ENCODE measurements at places on chromosomes 12 and 14.

DNA sequence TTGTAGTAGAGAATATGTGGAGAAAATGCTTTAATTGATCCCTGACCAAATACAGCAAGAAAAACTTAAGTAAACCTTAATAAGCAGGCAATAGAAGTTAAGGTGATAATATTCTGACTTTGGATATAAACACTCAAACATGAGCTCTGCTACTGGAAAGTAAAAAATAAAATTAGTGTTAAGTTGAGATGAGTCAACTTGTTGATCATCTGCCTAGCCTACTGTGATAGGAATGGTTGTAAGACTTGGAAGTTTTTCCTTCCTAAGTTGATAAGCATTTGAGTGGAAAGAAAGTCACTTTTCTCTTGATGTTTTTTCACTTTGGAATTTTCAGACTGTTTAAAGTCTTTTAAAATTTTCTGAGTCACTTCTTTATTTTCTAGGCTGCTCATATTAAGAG lies 26.0 kb downstream of the ADIPOR2 start:
- no peak for DNase-seq

- no peak for DNase-seq
Observed at GRCh38 chr14:55973285-55973800, 144.9 kb upstream of the PELI2 start.

GRCh38 chr12:51811203-51812202 lies 37.0 kb downstream of the FIGNL2 start:
- DNase-seq: no peak

GRCh38 chr12:32896432-32897280 lies at the start of gene PKP2:
Gene PKP2, minus strand, starts transcription at chr12:32896777. Its CDS starts 46 bp downstream, at chr12:32896731.
- DNase-seq: peak; percentile 34

GRCh38 chr12:124678421-124678893 lies 111.0 kb upstream of the NCOR2 start:
- DNase-seq: no peak

DNA sequence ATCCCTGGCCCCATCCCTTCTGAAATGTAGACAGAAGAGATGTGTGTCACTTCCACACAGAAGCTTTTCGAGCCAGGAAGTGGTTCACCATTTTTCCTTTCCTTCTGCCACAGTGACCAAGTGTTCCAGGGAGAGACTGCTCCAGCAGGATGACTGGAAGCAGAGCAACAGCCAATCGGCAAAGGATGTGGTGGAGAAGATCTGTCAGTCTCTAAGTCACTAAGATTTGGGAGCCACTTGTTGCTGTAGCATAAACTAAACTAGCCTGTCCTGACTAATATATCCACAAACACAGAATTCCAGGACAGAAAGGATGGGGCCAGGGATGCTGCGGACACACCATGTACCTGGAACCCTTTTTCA lies 42.9 kb downstream of the DUSP6 start:
- DNase-seq: no peak

DNA sequence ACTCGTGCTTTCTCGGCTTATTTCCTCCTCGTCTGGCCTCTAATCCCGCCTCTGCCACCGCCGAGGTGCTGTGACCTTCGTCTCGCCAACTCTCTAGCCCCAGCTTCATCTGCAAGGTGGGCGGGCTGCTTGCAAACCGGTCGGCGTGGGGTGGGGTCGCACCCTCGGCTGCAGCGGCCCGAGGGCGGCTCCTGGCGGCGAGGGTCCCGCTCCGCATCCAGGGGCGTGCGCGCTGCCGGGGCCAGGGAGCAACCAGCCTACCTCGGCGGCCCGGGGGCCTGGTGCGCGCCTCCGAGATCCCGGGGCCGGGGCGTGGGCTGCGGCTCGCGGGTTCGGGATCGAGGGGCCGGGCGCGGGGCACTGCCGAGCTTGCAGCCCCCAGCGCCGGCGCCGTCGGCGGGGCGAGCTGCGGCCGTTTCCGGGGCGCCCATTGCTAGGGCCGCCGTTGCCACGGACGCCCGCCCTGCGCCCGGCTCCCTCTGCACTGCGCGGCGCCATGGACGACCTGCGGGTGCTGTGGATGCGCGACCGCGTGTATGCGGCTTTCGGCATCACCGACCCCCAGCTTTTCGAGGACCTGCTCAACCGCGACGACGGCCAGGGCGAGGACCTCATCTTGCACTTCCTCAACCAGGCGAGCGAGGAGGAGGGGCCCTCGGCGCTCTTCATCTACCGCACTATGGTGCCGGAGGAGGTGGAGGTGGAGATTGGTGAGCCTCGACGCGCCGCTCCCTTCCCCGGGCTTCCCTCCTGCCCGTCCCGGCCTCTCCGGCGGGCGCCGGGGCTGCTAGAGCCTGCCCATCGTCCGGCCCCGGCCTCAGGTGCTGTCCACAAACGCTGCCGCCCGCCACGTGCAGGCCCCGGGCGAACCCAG lies at the start of gene DNAH10:
Gene DNAH10, plus strand, starts transcription at position 461 of the 874 bp plus-strand sequence. Its CDS starts 36 bp downstream, at position 497.
- DNase-seq: peak; percentile 60

GRCh38 chr14:91516663-91517388 lies 6.7 kb upstream of the PPP4R3A start:
- DNase-seq: no peak

DNA sequence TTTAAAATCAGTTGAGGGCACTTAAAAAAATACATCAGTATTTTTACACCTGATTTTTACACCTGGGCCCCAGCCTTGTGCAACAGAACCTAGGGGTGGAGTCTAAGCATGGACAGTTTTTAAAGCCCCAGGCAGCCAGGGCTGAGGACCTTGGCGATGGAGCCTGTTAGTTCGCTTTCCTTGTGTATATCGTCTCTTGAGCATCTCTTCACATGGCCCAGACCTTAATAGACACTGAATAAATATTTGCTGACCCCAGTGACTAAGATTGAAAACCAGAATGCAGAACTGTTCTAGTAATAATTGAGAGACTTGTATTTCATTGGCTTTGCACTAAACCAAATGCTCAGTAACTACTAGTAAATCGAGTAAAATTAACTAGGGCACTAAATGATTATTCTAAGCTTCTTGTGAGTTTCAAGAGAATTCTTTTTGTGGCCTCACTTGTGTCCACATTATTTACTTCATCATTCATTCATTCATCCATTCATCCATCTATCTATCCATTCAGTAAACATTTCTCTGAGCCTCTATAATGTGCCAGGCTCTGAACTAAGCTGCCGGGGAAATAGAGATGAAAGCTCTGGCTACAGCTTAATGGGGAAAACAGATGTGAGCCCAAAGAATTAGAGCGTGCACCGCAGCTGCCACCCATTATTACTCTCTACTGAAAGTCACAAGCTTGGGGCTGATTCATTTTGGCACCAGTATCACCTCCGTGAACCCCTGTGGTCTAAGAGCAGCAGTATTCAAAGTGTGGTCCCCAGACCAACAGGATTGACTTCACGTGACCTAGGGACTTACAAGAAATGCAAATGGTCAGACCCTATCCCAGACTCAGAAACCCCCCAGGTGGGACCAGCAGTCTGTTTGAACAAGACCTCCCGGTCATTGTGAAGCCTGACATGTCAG lies 30.7 kb upstream of the BCL7A start:
- peak; percentile 68 for DNase-seq

- DNase-seq: no peak
Observed at GRCh38 chr12:132380641-132381040, 51.3 kb upstream of the GALNT9 start.

DNA sequence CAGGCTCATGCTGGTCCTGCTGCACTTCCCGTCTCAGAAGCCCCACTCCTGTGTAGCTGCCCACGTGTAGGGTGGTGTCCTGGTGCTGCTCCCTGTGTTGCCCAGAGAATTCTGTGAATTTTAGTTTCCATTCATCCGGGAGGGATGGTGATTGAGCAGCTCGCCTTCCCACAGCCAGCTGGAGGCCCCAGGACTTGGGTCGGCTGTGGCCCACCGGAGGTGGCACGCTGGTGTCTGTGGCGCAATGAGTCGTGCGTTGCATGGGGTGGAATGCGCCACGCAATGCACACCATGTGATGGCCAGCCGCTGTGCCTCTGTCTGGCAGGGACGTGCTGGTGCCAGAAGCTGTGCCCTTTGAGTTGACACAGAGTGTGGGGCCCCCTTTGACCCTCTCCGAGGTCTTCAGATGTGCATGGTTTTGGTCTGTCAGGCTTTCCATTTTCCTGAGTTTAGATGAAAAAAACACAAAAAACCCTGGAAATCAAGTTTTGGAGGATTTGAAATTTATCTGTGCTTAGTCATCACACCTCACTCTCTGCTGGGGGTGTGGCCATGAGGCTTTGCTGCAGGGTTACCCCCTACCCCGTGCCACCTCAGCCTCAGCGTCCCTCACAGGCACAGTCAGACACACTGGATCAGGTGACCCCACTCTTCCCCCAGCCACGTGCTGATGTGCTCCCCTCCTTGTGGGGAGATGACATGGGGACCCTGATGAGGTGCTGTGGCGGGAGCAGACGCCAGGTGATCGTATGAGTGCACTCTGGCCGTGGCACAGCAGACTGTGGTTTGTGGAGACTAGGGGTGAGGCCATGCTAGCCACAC lies 64.6 kb downstream of the EP400 start:
- no peak for DNase-seq

DNA sequence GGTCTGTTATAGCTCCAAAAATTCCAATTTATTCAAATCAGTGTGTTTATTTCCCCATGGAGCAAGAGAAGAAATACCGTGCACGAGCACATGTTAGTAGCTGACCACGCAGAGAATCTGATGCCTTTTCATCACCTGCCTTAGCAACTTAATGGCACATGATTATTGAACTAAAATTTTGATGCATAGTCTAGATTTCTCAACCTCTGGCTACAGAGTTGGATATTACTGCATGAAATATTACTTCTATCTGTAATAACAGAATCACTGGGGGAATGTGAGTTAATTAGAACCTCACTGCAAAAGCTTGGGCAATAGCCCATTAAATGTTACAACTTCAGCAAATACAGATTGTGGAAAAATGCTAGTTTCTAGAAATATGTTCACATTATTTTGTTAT lies 335.8 kb downstream of the FLRT2 start:
- no peak for DNase-seq

- DNase-seq: no peak
Observed at GRCh38 chr14:101115652-101116051, 212.1 kb upstream of the RTL1 start.

DNA sequence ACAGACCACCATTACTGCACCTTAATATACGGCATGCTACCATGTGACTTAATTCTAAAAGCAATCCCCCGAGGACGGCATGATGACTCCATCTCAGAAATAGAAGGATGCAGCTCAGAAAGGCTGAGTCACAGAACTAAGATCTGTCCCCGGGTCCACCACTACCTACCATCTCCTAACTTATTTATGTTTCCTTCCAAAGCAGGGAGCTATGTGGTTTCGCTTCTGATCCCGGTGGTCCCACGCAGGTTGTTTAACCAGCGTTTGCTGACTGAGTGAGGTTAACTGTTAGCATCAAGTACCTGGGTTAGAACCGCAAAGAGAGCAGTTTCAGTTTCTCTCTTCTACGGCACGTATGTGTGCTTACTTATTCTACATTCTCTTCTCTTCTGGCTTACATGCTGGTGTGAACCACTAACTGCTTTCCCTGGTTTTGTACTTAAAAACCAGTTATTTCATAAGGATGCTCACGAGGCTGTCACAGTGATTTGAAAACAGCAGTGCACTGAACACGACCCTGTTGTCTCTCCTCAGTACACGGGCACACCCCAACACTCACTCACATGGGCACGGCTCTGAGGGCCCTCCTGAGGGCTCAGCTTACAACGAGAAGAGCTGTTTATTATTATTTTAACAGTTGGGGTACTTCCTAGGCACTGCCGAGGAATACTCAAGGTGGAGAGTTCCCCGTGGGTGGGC lies 66.7 kb downstream of the CCDC88C start:
- DNase-seq: peak; percentile 70

DNA sequence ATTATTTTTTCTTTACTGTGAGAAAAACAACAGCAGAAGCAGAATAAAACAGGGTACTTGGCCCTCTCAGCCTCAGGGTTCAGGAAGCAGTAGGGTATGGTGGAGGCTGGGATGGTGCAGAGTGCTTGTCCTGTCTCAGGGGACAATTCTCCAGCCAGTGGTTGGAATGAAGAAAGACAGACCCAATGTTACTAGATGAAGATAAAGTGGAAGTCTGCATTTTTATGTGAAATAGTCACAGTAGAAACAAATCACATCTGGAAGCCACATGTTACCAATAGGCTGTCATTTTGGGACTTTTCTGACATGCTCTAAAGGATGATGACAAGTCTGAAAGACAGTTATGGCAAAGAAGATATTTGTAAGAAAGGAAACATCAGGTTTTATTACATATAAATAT lies 32.3 kb downstream of the PROX2 start:
- no peak for DNase-seq

GRCh38 chr14:91058042-91058581 lies 2.3 kb downstream of the RPS6KA5 start:
- no peak for DNase-seq

GRCh38 chr14:95696741-95697140 lies 10.5 kb downstream of the TCL1B start:
- DNase-seq: no peak

- no peak for DNase-seq
Observed at GRCh38 chr14:38556252-38556651, 300.4 kb upstream of the CLEC14A start.

DNA sequence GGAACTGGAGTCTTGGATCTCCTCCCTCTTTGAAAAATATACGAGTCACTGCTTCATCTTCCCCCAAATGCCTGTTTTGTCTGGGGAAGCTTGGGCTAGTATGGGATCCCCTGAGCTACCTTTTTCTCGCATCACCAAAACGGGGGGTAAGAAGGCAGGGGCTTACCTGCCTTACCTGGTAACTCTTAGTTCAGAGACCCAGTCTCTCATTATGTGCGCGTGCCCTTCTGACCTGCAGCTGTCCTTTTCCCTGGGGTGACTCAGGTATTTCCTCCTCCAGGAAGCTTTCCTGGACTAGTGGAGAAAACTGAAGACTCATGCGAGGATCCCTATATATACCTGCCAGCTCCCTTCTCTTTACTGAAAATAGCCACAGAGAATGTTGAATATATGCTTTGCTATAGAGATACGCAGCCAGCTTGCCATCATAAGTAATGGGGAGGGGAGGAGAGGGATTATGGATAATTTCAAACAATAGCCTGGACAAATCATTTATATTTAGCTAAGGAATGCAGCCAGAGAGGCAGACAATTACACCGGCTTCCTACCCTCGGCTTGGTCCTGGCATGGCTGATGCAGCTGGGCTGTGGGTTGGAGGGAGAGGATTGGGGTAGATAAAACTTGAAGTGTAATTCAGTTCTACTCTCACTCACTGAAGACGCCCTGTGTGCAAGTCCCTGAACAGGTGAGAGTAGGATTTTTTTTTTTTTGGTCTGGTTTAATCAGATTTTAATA lies 1.1 kb downstream of the TSPAN9 start:
- no peak for DNase-seq

- no peak for DNase-seq
Observed at GRCh38 chr12:11812241-11812585, 162.7 kb downstream of the ETV6 start.

- DNase-seq: no peak
Observed at GRCh38 chr14:24852312-24853060, 197.5 kb downstream of the STXBP6 start.

DNA sequence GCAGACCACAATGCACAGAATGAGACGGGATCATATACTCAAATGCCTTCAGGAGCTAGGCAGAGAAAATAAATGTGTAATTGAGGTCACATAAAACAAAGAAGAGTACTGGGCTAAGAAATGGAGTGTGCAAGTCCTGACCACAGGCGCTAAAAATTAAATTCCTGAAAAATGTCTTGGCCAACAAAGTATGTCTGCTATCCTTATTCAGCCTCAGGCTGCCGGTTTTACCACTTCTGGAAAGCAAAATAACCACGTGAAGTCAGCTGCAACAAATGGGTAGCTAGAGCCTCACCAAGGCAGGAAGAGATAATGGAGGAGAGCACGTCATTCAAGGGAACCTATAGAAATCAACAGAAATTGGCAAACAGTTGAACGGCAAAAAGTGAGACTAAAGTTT lies 3.1 kb downstream of the PYGL start:
- DNase-seq: no peak

- DNase-seq: no peak
Observed at GRCh38 chr12:119446459-119446858, 111.9 kb downstream of the CCDC60 start.

All from activated T-cell treated with anti-CD3 and anti-CD28 coated beads, Interleukin-2, amount 50 U/mL, for 72 hours (primary cell).